Choroid plexus epithelial cell (primary cell): ENCODE measurements at places on chromosomes 3 and 15.
A peak's percentile ranks its signal among the peaks of the same experiment; 100 is the strongest.

GRCh38 chr3:30266524-30266923 is 339.9 kb upstream of the TGFBR2 start:
- DNase-seq = no peak

GRCh38 chr3:62882676-62883200 is 7.5 kb upstream of the CADPS start:
- no peak for DNase-seq

DNA sequence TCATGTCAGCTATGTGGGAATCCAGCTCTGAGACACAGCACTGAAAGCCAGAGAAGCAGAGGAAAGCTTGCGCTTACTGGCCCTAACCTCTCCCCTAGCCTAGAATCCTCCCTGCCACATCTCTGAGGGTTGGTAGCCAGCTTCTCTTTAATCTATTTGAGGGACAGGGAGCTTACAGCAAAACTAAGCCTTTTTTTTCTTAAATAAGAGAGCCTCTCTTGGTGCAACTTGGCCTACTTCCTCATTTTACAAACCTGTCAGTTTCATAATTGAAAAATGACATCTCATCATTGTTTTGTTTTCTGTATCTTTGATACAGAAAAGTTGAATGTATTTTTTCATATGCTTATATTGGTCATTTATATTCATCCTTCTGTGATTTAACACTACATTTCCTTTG is 193.9 kb downstream of the ZNF621 start:
- DNase-seq = no peak

DNA sequence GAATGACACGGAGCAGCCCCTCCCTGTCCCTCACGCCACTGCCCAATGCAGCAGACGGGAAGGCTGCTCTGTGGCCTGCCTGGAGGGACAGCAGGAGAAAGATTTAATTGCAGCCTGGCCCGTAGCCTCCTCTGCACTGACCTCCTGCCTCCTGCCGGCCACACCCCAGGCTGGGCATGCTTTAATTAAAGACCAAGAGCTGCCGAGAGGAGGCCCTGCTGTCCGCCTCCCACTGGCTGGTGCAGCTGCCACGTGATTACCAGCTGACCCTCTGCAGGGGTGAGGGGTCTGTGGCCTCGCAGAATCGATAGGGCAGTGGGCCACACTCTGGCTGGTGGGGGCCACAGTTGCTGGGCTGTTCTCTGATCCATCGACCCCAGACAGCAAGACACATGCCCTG is 100.2 kb upstream of the PRR23E start:
- DNase-seq = no peak

GRCh38 chr3:62839748-62840147 is 35.5 kb downstream of the CADPS start:
- no peak for DNase-seq

- DNase-seq = peak; percentile 56
These were observed 184.5 kb downstream of the USP13 start for GRCh38 chr3:179837374-179837773.

DNA sequence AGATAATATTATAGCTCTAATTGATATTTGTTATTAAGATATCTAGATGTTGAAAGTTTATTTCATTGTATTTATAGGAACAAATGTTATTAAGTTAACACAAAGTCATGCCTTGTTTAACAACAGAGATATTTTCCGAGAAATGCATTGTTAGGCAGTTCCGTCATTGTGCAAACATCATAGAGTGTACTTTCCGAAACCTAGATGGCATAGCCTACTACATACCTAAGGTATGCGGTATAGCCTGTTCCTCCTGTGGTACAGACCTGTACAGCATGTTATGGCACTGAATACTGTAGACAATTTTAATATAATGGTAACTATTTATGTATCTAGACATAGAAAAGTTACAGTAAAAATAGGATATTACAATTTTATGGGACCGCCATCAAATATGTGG is 114.3 kb downstream of the NAALADL2 start:
- DNase-seq = no peak

- DNase-seq = no peak
These were observed 13.3 kb downstream of the ETV5 start for GRCh38 chr3:186095561-186096081.

GRCh38 chr3:194640829-194641228 is 7.6 kb upstream of the TMEM44 start:
- peak; percentile 64 for DNase-seq

GRCh38 chr3:156762631-156763185 is 63.4 kb upstream of the LEKR1 start:
- DNase-seq = peak; percentile 96

- no peak for DNase-seq
These were observed 330.3 kb upstream of the THBS1 start for GRCh38 chr15:39250460-39251186.

DNA sequence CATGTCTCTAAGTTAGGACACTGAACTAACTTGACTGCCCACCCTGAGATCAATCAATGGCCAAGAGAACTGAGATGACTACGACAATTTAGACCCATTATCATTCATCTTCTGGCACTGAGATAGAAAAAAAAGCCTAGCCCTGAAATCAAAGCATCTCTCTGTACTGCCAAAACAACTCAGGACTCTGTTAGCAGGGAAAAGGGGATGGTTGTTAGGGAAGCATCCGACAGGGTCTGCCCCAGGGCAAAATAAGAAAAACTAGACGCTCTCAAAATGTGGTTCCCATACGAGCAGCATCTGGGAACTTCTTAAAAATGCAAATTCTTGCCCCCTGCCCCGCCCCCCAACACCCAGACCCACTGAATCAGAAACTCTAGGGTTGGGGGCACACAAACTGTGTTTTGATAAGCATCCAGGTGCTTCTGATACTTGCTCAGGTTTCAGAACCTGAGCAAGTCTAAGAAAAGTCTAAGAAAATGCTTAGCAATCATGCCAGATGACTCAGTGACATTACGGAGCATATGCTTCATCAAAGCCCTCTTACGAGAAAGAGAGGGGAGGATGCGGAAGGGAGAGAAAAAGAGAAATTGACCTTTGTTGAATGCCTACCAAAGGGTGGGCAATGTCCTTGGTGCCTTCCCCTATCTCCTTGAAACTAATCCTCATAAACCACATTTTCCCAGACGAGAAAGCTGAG is 172.8 kb upstream of the HES1 start:
- DNase-seq = no peak

DNA sequence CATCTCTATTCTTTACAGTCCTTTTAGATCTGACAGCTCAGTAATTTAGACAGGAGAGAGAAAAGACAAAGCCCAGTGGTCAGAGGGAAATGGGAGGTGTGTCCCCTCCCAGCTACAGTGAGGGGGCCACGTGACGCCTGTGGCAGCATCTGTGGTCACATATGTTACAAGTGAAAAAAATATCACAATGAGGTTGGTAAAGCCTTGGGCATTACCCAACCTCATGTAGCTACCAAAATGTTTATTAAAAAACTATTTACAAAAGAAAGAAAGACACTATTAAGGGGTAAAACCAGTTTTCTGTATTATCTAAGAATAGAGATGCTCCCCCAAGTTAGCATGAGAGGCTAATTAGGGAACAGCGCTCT is 42.9 kb upstream of the PLCL2 start:
- DNase-seq = no peak

DNA sequence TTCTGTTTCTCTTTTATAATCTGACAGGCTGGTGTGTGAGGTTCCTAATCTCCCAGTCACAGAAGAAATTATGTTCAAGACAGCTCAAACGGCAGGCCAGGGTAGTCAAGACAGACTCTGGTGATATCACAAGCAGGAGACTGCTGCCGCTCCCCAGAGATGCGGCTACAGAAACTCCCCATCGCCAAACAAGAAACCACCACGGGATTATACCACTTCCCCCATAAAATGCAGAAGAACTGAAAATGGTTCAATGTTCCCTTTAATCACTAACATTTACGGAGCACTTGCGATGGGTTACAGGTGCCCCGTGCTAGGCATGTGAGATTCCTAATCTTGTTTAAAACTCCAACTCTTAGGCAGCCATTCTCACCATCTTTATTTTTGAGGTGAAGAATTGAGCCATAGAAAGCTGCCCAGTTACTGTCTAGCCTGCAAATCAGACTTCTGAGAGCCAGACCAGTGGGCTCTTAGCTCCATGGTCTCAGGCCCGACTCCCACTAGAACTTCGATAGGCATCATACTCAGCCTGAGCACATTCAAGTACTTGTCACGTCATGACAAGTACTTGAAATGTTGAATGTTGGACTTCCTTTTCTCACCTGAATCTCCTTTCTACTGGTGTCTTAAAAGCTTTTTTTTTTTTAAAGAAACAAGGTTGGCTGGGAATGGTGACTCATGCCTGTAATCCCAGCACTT is 58.4 kb downstream of the TBC1D2B start:
- no peak for DNase-seq

GRCh38 chr15:67170143-67170925 is 84.1 kb downstream of the AAGAB start:
- DNase-seq = no peak
